ENCODE measurements at places on chromosomes 2 and 18. TPM values are rescaled to one million over a fixed set of nuclear protein-coding genes. Genes with fewer than 3 reads are reported as not detected.

GRCh38 chr18:35938562-35938961, 33.9 kb upstream of the RMP24 start:
- DNase-seq: no peak

Gene CCDC142
- 7.8 TPM for total RNA-seq

- no peak for DNase-seq
Observed at GRCh38 chr2:101330253-101330933, 21.9 kb upstream of the RNF149 start.

GRCh38 chr2:120722568-120723421, 12.9 kb upstream of the GLI2 start:
- DNase-seq: peak; percentile 67

DNA sequence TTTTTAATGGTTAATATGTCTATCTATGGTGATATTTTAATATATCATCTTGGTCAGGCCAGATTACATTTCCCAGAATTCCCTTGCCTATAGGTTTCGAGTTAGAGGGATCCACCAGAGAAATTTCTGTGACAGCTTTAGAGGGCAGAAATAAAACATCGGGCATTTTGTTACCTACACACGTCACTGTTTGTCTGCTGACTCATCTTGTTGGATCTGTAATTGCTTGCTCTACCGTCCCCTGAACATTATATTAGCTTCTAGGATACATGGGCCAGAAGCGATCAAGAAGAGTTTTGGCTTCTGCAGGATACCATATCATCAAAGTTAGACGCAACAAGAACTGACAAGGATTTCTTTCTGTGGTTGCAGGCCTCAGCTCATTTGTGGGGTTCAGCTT, 795.8 kb upstream of the GCFC2 start:
- DNase-seq: no peak

Gene TPRKB
- total RNA-seq: 149 TPM

- no peak for DNase-seq
Observed at GRCh38 chr2:228688007-228688645, 506.6 kb upstream of the SPHKAP start.

- DNase-seq: no peak
Observed at GRCh38 chr18:77077941-77078689, 54.5 kb downstream of the MBP start.

Gene MFSD2B
- not detected for total RNA-seq

Measured in M059J (cell line).